ENCODE measurements at places on chromosomes 1 and 21.

DNA sequence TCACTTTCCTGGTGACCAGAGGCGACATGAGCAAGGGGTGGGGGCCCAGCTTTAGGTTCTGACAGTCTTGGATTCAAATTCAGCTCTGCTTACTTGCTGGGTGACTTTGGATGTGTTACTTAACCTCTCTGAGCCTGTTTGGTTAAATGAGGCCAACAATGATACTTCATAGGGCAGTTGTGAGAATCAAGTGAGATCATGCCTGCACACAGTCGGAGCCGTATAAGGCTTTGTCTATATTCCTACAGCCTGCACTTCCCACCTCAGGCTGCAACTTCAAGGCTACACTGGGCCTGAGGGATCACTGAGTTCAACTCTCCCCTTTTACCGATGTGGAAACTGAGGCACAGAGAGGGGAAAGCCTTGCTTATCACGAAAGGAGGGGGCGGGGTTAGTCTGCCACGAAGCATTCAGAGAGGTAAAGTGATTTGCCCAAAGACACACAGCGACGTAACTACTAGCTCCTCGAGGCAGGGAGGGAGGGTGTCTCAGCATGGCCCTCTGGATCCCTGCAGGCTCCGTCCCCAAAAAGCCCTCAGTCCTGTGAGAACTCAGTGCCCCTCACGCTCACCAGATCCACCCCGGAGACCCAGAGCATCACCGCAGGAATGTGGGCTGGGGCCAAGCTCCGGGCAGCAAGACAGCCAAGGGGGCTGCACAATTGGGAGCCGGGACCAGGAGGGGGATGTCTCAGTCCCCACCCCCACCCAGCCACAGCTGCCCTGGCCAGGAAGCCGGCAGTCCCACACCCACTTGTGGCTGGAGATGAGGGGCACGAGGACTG is 25.0 kb downstream of the SDC3 start:
- DNase-seq = no peak

DNA sequence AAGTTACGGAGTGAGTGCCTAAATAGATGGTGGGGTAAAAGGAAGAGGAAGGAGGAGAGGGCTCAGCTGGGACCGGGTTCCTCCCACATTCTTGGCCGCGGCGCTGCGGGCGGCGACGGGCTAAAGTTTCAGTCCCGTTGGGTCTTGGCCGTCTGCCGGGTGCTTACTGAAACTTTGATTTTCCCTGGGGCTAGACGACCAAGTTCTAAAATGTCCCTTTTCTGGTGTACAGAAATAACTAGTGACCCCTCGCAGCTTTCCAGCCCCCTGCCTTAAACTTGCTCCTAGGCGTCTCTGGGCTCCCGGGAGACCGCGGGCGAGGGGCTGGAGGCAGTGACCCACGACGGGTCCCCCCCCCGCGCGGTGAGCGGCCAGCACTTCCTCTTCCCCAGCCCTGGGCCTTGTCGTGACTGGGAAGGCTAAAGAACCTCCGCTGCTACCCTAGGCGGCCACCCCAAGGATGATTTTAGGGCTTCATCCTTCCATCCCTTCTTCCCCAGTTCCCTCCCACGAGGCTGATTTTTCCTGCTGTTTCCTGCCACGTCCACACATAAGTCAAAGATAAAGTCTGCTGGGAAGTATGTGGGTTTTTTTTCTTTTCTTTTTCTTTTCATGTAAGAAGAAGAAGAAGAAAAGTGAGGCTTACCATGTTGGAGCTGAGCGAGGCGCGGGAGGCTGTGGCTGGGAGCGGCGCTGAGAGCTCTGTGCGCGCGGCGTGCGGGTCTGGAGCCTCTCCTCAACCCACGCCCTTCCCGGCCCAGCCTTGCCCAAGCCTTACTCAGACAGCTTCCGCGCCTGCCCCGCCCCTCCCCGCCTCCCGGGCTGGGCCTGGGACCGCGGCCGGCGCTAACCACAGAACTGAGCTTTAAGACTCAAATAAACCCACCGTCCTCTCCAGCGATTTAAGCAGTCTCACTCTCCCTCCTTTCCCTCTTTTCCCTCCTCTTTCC is at the start of gene S100A11:
S100A11 (minus strand) TSS at position 738 of the 950 bp plus-strand sequence; CDS start at position 649, 89 bp downstream.
- no peak for DNase-seq

GRCh38 chr1:229479660-229480399 is 28.3 kb downstream of the NUP133 start:
- DNase-seq = no peak

- DNase-seq = no peak
These were observed 8.8 kb upstream of the FNDC7 start for GRCh38 chr1:108703939-108704338.

DNA sequence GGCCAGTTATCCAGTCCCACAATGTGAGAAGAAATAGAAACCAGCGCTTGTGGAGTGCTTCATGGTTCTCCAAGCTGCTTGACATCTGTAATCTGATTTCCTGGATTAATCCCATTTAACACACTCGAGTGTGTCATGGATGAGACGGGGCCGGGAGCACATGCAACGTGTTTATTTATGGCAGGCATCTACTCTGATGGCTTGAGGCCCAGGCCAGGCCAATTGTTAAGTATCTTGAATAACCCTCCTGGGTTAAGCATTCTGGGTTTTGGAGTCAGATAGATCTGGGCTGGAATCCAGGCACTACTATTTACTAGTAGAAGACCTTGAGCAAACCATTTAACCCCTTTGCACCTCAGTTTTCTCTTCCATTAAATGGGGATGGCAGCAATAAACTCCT is 37.5 kb upstream of the LAPTM5 start:
- no peak for DNase-seq

- no peak for DNase-seq
These were observed 193.0 kb downstream of the ZC3H11B start for GRCh38 chr1:219419860-219420259.

DNA sequence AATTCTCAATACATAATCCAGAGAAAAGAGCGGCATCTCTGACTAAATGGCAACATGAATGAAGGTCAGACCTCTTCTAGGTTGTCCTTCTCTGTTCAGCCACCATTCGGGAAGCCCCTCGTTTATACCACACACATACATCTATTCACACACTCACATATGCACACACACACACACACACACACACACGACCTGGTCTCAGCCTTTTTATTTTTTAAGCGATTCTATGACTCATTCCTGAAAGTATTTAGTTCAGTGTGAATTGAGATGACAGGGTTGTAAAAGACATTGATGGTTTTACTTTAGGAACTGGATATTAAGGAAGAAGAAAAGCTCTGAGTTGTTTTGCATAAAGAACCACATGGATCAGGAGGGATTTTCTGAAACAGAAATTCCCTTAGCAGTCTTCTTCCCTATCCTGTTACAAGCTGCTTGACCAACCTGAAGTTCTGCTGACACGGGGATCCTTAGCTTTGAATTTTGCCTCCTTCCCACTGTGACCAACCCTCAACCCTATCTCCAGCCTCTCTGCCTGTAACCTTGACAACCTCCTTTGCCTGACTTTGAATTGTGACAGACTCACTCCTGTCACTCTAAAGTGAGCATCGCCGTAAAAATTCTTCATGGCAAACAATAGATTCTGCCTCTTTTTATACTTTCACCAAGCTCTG is 383.1 kb upstream of the ESRRG start:
- no peak for DNase-seq

DNA sequence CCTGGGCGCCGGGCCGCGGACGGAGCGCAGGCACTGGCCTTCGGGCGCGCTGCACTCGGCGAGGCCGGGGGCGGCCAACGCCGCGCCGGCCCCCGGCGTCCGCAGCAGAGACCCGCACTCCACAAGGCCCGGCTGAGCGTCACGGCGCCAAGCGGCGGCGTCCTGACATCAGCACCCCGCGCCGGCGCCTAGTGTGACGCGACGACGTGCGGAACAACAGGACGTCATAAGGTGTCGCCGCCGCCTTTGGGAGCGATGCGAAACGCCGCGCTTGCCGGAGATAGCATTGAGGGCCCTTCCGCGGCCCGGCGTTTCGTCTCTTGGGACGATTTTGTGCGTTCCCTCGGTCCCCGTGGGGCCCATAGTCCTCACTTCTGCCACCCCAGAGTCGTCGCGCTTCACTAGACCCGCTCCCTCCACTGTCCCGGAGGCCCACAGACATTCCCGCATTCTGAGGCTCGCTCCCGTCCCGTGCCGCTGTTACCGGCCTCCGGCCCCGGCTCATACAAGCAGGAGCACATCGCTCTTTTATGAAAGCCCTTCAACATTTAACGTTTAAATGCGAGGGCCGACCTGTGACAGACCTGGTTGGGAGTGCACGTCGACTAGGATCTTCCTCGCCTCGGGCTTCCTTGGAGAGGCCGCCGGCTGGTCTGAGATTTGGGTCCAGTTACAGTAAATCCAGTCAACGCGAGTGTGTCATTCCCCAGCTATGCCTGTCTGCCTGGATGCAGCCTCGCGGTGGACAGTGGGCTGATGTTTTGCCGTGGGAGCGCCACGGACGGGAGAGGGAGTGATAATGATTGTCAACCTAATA is at the start of gene SSU72:
SSU72 (minus strand) TSS at position 143 of the 817 bp plus-strand sequence. CDS start 306 bp downstream, outside the sequence.
- peak; percentile 78 for DNase-seq

DNA sequence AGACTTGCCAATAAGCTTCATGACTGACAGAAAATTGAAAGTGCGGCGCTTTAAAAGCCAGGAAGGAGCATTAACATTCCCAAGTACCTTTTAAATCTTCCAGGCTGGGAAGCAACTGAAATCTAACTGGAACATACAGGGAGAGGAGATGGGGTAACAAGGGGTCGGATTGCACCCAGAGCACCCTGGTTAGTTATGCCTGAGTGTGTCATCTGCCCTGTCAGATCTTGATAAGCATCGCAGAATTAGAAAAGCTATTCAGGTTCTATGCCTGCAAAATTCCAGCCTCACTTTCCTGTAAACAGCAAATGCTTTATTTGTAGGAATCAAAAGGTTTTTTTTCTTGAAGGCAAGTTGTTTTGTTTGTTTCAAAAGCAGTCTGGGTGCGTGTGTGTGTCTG is 58.5 kb downstream of the SERBP1 start:
- DNase-seq = no peak

DNA sequence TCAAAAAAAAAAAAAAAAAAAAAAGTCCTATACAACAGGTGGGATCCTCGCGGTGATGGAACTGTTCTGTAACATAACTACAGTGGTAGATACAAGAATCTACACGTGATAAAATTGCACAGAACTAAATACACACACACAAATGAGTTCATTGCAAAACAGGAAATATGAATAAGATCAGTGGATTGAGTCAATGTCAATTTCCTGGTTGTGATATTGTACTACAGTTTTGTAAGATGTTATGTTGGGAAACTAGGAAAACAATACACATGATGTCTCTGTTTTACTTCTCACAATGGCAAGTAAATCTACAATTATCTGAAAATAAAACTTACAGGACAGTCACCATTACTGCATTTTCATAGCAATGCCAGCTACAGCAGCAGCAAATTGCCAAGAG is 59.8 kb downstream of the ITGB3BP start:
- no peak for DNase-seq

DNA sequence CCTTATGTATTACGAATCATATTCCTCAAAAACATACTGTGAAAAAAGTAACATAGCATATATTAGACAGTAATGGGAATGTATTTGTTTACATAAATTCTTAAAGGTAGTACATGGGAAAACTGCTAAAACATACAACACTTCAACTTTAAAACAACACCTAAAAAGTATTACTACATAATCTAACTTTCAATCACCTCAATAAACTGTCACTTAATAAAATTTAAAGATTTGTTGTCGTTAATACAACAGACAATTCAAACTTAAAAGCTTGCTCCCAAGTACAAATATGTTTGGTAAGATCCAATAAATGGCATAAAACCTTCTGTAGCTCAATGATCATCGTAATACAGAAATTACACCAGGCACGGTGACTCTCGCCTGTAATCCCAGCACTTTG is 3.7 kb downstream of the ARID4B start:
- no peak for DNase-seq

DNA sequence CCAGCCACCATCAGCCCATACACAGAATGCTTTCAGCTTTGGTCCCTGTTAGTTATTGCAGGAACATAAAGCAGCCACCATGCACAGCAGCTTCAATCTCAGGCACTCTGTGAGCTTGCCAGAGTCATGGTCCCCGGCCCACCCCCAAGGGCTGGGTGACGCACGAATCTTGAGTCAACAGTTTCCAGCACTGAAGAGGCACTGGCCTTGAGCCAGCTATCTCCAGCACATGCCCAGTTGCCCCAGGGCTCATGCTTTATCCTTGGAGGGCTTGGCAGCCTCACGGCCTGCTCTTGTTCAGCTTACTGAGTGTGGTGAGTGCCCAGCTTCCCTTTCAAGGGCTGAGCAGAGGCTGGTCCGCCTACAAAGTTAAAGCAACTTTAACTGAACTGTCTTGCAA is 200.7 kb upstream of the RAB4A start:
- DNase-seq = peak; percentile 13

- DNase-seq = no peak
These were observed 56.0 kb upstream of the RAP1A start for GRCh38 chr1:111563619-111564018.

DNA sequence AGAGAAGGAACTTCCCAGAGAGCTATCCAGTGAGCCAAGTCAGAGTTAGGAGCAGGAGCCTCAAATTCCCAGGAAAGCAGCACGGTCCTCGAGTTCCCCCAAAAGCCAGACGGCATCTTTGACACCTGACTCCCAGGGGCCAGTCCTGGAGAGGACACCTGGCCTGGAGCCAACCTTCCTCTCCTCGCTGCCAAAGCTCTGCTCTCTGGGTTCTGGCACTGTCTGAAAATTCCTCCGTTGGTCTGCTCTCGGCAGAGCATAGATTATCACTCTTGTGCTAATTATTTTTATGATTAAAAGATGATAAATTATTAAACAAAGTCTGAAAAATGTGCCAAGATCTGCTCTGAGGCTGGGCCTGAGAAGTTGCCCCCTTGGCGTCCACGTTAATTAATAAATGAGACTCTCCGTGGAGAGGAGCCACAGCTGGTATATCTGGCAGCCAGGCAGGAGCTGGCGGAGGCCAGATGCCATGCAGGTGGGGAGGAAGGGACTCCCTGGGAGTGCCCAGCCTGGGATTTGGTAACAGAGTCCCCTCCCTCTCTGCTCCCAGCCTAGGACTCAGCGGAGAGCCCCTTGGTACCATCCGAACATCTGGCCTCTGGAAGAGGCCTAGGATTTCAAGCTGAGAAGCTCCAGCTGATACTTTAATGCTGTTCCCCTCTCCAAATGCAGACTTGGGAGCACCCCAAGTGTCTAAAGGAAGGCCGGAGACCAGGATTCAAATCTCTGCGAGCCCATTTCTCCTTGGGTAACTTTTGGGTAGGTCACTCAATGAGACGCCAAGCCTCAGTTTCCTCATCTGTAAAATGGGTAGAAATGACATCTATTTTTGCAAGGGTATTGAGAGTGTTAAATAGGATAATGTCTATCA is 163.7 kb upstream of the POU3F1 start:
- DNase-seq = peak; percentile 58

DNA sequence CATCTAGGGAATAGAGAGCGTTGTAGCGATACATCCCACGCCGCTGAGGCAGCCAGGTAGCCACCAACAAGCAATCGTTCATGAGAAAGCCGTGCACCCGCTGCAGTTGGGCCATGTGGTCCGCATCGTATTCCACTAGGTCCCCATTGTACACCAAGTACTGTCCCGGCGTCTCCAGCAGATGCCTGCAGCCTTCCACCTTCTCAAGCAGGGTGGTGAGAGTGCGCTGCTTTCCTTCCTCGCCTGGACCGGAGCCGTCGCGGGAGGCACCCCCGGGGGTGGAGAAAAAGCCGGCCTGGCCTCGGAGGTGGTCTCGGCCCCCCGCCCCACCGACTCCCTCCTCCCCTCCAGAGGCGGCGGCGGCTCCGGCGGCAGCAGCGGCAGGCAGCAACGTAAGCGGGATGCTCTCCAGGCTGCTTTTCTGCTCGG is 595 bp downstream of the EXOC8 start:
- DNase-seq = no peak
